ENCODE measurements at places on chromosomes 4 and X. TPM values are rescaled to one million over a fixed set of nuclear protein-coding genes. Genes with fewer than 3 reads are reported as not detected.

Gene NSUN7
- 0.34 TPM for total RNA-seq

Gene KLHL5
- total RNA-seq, result 16.4 TPM

Gene SMR3B
- total RNA-seq, result not detected

GRCh38 chr4:40621592-40622512 is 7.8 kb downstream of the RBM47 start:
- H3K4me1 ChIP-seq, result peaks cover 31% of the 10 kb centered on the region
- peak overlapping the region; percentile 21 for H3K4me3 ChIP-seq
- DNase-seq, result peak; percentile 40
- peaks cover 4% of the 10 kb centered on the region for H3K36me3 ChIP-seq
- peaks cover 9% of the 10 kb centered on the region for H3K27me3 ChIP-seq
